Smooth muscle cell of trachea (primary cell): ENCODE measurements at places on chromosomes 13 and 19. TPM values are rescaled to one million over a fixed set of nuclear protein-coding genes. Genes with fewer than 3 reads are reported as not detected.

The ACER1 gene
- not detected in 2 replicates for total RNA-seq

The CD209 gene
- not detected in 2 replicates for total RNA-seq

The SYT5 gene
- 0.15 and 0.17 TPM in 2 replicates for total RNA-seq

The SH2D3A gene
- 0.15 TPM in 1 of 2 replicates, not detected in the other for total RNA-seq

The WDR88 gene
- total RNA-seq: not detected in 2 replicates

The ZNF285 gene
- 4.0 and 9.5 TPM in 2 replicates for total RNA-seq

The TEX29 gene
- 0.50 TPM in 1 of 2 replicates, not detected in the other for total RNA-seq

The CYP2A6 gene
- not detected in 2 replicates for total RNA-seq

The THSD8 gene
- 0.99 TPM in 1 of 2 replicates, not detected in the other for total RNA-seq

The VSTM2B gene
- total RNA-seq: not detected in 2 replicates

The IL12RB1 gene
- 0.15 and 0.33 TPM in 2 replicates for total RNA-seq

The EEF2 gene
- total RNA-seq: 2,700 and 4,831 TPM in 2 replicates

The S1PR4 gene
- total RNA-seq: under 0.01 TPM in 1 of 2 replicates, not detected in the other

The FOXA3 gene
- not detected in 2 replicates for total RNA-seq

The ARHGAP33 gene
- total RNA-seq: 5.6 and 10.0 TPM in 2 replicates

The CGB2 gene
- total RNA-seq: not detected in 2 replicates

The FPR3 gene
- total RNA-seq: not detected in 2 replicates

The C19orf85 gene
- total RNA-seq: not detected in 2 replicates

The UBE2M gene
- total RNA-seq: 39.7 and 50.8 TPM in 2 replicates

The GAPDHS gene
- 0.17 TPM in 1 of 2 replicates, not detected in the other for total RNA-seq

The DKKL1 gene
- 0.44 TPM in 1 of 2 replicates, not detected in the other for total RNA-seq

The ZNF729 gene
- total RNA-seq: not detected in 2 replicates

The ZNF135 gene
- 6.1 and 8.3 TPM in 2 replicates for total RNA-seq

The DACH1 gene
- total RNA-seq: 0.15 and 0.17 TPM in 2 replicates

The GPR4 gene
- 0.17 and 0.73 TPM in 2 replicates for total RNA-seq

The CEACAM20 gene
- not detected in 2 replicates for total RNA-seq

The ACP5 gene
- total RNA-seq: 0.66 TPM in 1 of 2 replicates, not detected in the other

The ENOX1 gene
- total RNA-seq: 1.6 and 4.5 TPM in 2 replicates

The ZNF677 gene
- 17.4 and 18.8 TPM in 2 replicates for total RNA-seq

The GRK1 gene
- total RNA-seq: 0.15 TPM in 1 of 2 replicates, not detected in the other

The ZNF790 gene
- 6.8 and 8.3 TPM in 2 replicates for total RNA-seq

The KIR3DL2 gene
- total RNA-seq: not detected in 2 replicates

The CERS1 gene
- 0.29 and 2.5 TPM in 2 replicates for total RNA-seq

The ZGLP1 gene
- 0.29 and 0.50 TPM in 2 replicates for total RNA-seq

The ZNF829 gene
- 3.3 and 5.4 TPM in 2 replicates for total RNA-seq

The ZNF433 gene
- 6.0 and 6.1 TPM in 2 replicates for total RNA-seq

The FXYD7 gene
- total RNA-seq: not detected in 2 replicates

The OR7C1 gene
- total RNA-seq: not detected in 2 replicates

The KEAP1 gene
- 91.0 and 150 TPM in 2 replicates for total RNA-seq

The PSG2 gene
- total RNA-seq: 0.50 TPM in 1 of 2 replicates, not detected in the other

The TNFRSF19 gene
- 117 and 144 TPM in 2 replicates for total RNA-seq

The DLEU7 gene
- not detected in 2 replicates for total RNA-seq

The DGKH gene
- total RNA-seq: 5.3 and 8.4 TPM in 2 replicates

The ZNF225 gene
- 6.1 and 9.3 TPM in 2 replicates for total RNA-seq

The EVI5L gene
- total RNA-seq: 19.2 and 32.6 TPM in 2 replicates

The PGLYRP1 gene
- not detected in 2 replicates for total RNA-seq

The PGLYRP2 gene
- not detected in 2 replicates for total RNA-seq

The ZNF154 gene
- 4.9 and 5.3 TPM in 2 replicates for total RNA-seq

The MAMSTR gene
- total RNA-seq: 1.9 and 3.8 TPM in 2 replicates

The EFNA2 gene
- not detected in 2 replicates for total RNA-seq

The N4BP2L2 gene
- total RNA-seq: 80.6 and 126 TPM in 2 replicates

The TMEM238 gene
- 0.58 and 0.83 TPM in 2 replicates for total RNA-seq

The CPB2 gene
- total RNA-seq: not detected in 2 replicates

The KLHL1 gene
- total RNA-seq: not detected in 2 replicates

The FAM216B gene
- not detected in 2 replicates for total RNA-seq

The APC2 gene
- 0.29 and 0.83 TPM in 2 replicates for total RNA-seq
